Stimulated activated CD8-positive, alpha-beta memory T cell treated with anti-CD3 and anti-CD28 coated beads, Interleukin-12 subunit alpha, Interleukin-12 subunit beta, amount 100 ng/mL, for 4 hours (primary cell): ENCODE measurements at places on chromosomes 1 and 21.

- DNase-seq = no peak
These were observed 342 bp downstream of the DDOST start for GRCh38 chr1:20660847-20661206.

- DNase-seq = peak; percentile 80
These were observed 22.7 kb upstream of the IFNGR2 start for GRCh38 chr21:33380483-33380998.

DNA sequence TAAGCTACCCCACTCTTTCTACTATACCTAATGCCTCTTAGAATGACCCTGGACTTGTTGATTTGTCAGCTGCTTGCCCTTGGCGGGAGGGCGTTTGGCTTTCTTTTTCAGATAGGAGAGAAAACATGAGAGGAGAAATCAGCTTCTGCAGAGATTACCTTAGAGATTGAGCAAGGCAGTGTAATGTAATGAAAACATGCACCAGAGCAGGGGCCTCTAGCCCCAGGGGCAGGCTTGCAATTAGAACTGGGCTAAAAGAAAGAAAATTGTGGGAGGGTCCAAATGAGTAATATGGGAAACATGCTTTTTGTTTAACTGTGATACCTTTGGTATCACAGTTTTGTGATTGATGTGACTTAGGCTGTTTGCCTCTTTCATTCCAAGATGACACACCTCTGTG is 89.7 kb downstream of the PBX1 start:
- no peak for DNase-seq

- DNase-seq = no peak
These were observed 39.6 kb upstream of the RXRG start for GRCh38 chr1:165484532-165484931.

DNA sequence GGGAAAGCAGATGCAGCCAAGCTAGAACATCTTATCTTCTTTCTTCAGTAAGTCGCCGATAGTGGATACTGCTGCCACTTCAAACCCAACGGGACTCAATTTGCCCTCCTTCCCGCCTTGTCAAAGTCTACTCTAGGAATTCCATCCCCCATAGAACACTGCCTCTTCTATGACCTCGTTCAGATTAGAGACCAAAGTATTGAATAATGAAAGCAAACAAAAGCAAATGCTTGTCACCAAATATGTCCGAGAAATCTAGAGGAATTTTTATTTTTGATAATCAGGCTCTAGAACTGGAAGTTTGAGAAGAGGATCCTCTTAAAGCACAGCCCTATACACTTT is 853 bp upstream of the RRAGC start:
- no peak for DNase-seq
